ENCODE measurements at places on chromosomes 4 and X.

GRCh38 chr4:81736324-81736723 lies 264.6 kb upstream of the RASGEF1B start:
- no peak for DNase-seq

DNA sequence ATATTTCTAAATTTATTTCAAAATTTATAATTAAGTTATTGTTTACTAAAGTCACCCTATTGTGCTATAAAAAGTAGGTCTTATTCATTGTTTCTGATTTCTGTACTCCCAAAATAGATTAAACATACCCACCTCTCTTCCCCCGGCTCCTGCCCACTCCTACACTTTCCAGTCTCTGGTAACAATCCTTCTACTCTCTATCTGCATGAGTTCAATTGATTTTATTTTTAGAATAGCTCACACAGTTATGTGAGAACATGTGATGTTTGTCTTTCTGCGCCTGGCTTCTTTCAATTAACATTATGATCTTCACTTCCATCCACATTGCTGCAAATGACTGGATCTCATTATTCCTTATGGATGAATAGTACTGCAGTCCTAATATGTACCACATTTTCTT lies 269.3 kb downstream of the ACTRT1 start:
- no peak for DNase-seq

- DNase-seq = no peak
These were observed 237.6 kb upstream of the NDST3 start for GRCh38 chr4:117796677-117797076.

DNA sequence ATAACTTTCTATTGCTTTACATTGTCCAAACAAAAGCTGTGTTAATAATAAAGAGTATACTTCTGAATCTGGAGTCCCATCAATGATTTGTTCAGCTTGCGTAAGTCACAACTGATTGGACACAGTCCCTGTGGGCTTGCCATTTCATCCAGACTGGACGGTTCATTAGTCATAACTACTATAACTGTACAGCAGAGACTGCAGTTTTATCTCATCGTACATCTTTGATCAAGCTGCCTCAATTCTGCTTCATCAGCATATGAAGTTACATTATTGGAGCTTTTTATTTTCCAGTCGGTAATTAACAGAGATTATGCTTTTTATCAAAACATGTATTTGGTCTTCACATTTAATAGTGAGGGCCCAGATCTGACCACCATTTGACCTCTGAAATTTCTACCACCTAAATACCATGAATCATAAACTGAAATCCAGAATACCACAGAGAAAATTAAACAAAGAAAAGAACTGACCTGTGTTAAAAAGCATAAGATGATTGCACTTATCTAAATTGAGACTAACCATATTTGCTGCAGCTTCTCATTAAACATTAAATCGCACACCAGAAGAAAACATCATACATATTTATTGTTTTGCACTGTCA lies 12.5 kb upstream of the MAB21L2 start:
- no peak for DNase-seq

GRCh38 chrX:47171996-47172395 lies 21.6 kb upstream of the UBA1 start:
- no peak for DNase-seq

GRCh38 chr4:88818631-88819470 lies 121.2 kb upstream of the NAP1L5 start:
- peak; percentile 79 for DNase-seq

DNA sequence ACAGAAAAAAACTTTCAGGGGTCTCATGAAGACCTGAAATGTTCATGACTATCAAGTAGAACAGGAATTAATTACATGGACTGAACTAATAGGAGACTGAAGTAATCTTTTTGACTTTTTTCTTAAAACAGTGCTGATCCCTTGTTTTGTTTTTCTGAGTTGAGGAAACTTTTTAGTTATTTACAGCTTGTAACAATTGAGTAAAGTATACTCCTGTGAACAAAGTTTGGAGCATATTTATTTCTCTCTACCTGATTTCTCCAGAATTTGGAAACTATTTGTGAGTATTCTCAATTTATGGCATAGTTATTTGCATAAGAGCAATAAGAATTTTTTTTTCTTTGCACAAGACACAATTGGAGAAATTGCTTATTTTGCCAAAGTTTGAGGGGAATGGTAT lies 64.8 kb downstream of the PCDH18 start:
- DNase-seq = no peak

- DNase-seq = peak; percentile 83
These were observed 772 bp upstream of the WNK3 start for GRCh38 chrX:54358424-54359211.

GRCh38 chr4:3388471-3389232 lies 53.1 kb upstream of the HGFAC start:
- no peak for DNase-seq

DNA sequence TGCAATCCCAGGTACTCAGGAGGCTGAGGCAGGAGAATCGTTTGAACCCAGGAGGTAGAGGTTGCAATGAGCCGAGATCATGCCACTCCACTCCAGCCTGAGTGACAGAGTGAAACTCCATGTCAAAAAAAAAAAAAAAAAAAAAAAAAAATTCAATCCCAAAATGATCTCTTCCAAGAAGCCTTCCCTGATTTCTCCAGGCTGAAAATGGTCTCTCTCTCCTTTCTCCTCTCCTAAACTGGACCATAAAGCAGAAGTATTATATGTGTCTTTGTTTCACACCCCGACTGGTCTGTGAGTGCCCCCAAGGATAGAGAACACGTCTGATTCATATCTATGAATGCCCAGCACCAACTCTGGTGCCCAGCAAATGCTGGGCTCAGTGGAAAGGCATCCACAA lies 17.3 kb upstream of the KDM5C start:
- no peak for DNase-seq

GRCh38 chrX:118526149-118526548 lies 30.5 kb downstream of the DOCK11 start:
- no peak for DNase-seq

GRCh38 chr4:152369902-152370295 lies 166.0 kb downstream of the FBXW7 start:
- DNase-seq = peak; percentile 8

GRCh38 chrX:75107863-75108509 lies 48.1 kb downstream of the ABCB7 start:
- DNase-seq = no peak

DNA sequence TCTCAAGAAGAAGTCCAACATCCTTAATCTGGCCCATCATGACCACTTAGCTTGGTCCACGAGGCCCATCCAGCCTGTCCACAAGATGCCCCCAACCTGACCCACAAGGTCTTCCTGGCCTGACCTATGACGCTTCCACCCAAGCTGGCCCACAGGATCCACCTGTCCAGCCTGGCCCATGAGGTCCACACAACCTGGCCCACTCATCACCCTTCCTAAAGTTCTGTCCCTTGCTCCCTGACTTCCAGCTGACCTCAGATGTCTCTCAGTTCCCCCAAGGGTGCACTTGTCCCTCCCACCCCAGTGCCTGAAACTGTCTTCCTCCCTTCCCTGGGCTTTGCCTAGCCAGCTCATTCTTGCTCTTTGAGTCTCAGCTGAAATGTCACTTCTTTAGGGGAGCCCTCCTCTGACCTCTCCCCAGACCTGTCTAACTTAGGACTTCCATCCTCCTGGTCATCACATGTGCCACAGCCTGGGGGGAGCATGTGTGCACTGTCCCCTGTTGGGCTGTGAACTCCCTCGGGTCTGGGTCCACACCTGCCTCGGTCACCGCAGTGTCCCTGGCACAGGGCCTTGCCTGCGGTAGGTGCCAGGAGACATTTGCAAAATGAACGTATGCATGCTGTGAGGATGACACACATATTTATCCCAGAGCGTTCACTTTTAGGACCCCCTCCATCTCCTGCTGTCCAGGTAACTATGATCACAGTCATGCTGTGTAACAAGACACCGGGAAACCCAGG lies 61.7 kb downstream of the EVC start:
- no peak for DNase-seq

GRCh38 chr4:173293663-173294062 lies 40.5 kb downstream of the HMGB2 start:
- no peak for DNase-seq

- DNase-seq = no peak
These were observed 51.1 kb downstream of the HAND2 start for GRCh38 chr4:173478913-173479283.

DNA sequence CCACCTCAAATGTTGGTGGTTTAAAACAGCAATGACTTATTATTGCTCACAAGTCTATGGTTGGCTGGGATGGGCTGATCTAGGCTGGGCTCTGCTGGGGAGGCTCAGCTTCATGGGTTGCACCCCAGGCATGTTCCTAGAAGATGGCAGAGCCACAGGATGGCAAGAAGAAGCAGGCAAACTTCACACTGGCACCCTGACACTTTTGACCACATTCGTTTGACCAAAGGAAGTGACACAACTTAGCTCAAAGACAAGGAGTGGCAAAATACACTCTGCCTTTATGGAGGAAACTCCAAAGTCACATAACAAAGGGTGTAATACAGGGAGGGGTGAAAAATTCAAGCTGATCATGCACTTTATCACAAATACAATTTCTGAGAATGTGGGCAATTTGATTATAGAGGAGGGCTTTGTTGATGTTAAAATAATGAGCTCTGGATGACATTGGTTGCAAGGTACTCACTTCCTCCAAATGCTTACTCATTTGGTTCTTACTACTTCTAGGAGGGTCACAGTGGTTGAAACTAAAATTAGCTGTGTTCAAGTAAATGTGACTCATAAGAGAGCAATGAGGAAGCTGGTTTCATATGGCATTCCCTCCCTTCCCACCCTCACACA lies 249.2 kb upstream of the RPS6KA3 start:
- no peak for DNase-seq

- DNase-seq = peak; percentile 81
These were observed 47.3 kb upstream of the SCML1 start for GRCh38 chrX:17689971-17690409.

DNA sequence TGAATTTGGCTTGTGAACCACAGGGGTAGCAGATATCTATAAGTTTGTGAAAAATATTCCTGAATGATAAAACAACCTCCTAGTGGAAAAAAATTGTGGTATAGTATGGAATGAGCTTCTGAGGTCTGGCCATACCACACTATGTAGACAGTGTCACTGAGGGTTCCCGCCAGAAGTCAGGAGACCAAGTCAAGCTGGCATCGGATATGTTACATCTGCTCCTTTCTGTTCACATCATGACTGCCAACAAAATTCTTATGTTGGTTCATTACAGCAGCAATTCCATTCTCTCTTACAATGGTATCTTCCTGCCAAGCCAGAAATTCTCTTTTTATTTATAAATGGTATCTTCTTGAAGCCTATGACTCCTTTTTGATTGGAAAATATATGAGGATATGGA lies 273.0 kb downstream of the PPP3CA start:
- DNase-seq = peak; percentile 17

DNA sequence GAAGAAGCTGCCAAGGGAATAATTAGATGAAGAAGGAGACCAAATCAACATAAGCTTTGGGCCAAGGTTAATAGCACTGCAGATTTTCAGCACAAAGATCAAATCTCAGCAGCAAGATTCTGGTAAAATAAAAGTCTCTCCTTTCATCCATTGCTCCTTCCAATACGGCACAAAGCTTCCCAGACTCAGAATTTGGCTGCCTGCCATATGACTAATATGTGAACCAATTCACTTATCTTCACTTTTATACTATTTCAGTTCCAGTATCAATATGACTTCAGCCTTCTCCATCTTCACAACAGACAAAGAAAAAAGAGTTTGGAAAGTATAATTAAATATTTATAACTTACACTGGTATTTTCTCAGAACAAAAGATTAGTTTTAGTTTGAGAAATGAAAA lies 978.3 kb upstream of the GRID2 start:
- DNase-seq = peak; percentile 6

GRCh38 chr4:101790521-101791181 lies at the start of gene BANK1:
Gene BANK1, plus strand, starts transcription at chr4:101790730. Its CDS starts 151 bp downstream, at chr4:101790881.
- DNase-seq = peak; percentile 51

DNA sequence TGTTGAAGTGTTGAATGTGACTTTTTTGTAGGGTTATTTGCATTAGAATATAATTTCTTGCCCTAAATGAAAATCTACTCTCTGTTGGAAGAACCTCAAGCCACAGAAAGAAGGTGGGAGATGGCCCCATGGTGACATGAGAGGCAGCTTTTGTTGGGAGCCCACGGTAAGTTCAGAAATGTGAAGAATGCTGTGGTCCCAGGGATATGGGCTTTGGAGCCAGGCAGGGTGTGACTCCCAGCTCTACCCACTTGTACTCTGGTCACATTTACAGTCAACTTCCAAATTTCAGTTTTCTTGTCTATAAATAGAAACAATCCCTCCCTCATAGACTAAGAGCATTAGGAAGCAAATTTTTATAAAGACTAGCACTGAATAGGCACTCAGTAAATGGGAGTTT lies 177.8 kb downstream of the RAB28 start:
- DNase-seq = no peak

GRCh38 chrX:42606591-42606990 lies 171.4 kb downstream of the PPP1R2C start:
- no peak for DNase-seq

GRCh38 chr4:101283434-101283833 lies 63.9 kb downstream of the PPP3CA start:
- no peak for DNase-seq

- DNase-seq = no peak
These were observed 162.7 kb upstream of the KIT start for GRCh38 chr4:54495091-54495490.

- DNase-seq = no peak
These were observed 65.2 kb upstream of the SLC7A11 start for GRCh38 chr4:138307319-138307718.

- DNase-seq = no peak
These were observed 41.1 kb downstream of the ADRA2C start for GRCh38 chr4:3807311-3807710.

- DNase-seq = no peak
These were observed 104.8 kb upstream of the KIT start for GRCh38 chr4:54553001-54553400.

GRCh38 chrX:68874076-68874475 lies 45.3 kb downstream of the EFNB1 start:
- no peak for DNase-seq

GRCh38 chr4:3302173-3302785 lies 9.5 kb downstream of the RGS12 start:
- no peak for DNase-seq

All from Ammon's horn (tissue), 1 donor.